Body of pancreas (tissue), 4 donors: ENCODE measurements at places on chromosomes 4 and X. TPM values are rescaled to one million over a fixed set of nuclear protein-coding genes. Genes with fewer than 3 reads are reported as not detected.
A peak's percentile ranks its signal among the peaks of the same experiment; 100 is the strongest.

DNA sequence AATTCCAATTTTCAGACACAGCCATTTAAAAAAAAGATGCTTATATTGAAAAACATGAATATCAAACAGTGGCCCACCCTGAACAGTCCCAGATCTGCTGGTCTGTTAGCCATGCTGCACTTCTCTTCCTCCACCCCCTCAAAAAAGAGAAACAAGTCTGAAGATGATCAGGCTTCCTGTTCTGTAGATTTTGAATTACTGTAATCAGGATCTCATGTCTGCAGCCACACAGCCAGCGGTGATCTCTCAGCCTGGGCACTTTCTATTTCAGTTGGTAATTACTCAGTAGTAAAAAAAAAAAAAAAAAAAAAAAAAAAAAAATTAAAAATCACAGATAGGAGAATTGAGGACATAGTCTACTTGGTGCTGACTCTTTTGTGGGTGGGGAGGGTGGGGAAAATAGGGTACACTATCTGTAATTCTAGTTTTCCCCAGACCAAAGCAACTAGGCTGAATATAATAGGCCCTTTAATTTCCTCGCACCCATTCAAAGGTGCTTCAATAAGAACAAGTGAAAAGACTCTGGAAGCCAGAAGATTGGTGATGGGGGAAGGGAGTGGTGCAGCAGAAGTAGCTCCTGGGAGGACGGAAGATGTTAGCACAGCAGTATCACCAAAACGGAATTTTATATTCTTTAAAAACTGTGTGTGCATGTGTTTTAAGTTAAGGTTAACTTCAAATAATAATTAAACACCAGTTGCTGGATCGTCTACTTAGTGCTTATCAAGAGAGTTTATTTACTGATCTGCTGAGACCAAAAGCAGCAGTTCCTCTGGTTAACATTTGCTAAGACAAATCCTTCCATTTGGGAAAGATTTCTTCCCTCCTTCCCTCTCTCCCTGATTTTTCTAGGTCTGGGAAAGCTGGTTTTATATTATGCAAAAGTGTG, 47.0 kb downstream of the SPRY1 start:
- no peak for DNase-seq

- DNase-seq: no peak
These were observed 190.1 kb downstream of the ZNF330 start for GRCh38 chr4:141410839-141411238.

The ZNF141 gene
- 20.2 TPM for total RNA-seq

DNA sequence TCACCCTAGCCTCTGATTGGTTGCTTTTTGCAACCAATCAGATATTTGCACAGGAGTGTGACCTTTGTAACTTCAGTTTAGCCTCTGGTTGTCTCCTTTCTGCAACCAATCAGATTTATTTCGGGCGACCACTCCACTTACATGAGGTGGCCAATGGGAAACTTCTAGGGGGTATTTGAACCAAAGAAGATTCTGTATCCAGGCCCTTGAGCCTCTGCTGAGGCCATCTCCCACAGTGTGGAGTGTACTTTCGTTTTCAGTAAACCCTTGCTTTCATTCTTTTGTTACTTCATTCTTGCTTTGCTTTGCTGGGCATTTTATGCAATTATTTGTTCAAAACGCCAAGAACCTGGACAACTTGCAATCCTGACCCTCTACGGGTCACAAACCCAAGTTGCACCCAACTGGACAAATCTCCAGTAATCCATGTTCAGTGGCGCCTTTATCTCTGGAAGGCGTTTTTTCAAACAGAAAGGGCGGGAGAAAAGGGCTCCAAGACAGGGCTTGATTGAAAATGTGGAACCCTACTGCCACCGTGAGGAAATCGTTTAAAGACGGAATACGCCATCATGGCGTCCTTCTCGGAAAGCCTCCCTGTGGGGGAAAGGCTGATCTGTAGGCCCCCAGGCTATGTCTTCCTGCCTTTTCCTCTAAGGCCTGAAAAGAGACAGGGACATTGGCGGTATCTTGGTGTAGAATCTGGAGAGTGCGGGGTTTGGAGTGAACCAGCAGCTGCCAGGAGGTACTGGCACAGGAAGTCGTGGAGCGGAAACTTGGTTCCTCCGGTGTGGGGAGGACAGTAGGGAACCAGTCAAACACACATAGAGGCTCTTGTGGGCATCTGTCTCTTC, 184.6 kb downstream of the OR13H1 start:
- DNase-seq: no peak

- DNase-seq: no peak
These were observed 14.3 kb upstream of the GABRE start for GRCh38 chrX:151988706-151989299.

GRCh38 chr4:169263791-169264392, 6.9 kb downstream of the SH3RF1 start:
- peak; percentile 26 for DNase-seq

The GC gene
- 34.8 TPM for total RNA-seq

- peak; percentile 86 for DNase-seq
These were observed 58.5 kb downstream of the TSC22D3 start for GRCh38 chrX:107716816-107717700.

GRCh38 chr4:184475498-184475897, 1.1 kb upstream of the IRF2 start:
- DNase-seq: no peak

The SSX2 gene
- total RNA-seq: not detected

The XK gene
- 9.3 TPM for total RNA-seq

DNA sequence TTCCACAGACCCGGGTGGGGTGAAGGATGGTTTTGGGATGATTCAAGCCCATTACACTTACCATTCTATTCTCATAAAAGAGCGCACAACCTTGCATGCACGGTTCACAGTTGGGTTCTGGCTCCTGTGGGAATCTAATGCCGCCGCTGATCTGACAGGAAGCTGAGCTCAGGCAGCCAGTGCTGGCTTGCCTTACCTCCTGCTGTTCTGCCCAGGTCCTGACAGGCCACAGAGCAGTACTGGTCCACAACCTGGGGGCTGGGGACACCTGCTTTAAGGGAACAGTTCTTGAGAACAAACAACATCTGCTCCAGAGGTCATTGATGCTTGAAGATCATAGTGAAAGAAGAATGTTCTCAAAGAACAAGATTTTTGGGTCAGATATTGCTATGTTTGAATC, 8.0 kb upstream of the HS3ST1 start:
- no peak for DNase-seq

The FATE1 gene
- not detected for total RNA-seq

The NUP62CL gene
- 9.3 TPM for total RNA-seq

The CACNA1F gene
- total RNA-seq: 0.26 TPM

GRCh38 chr4:122045533-122045932, 93.7 kb upstream of the TRPC3 start:
- DNase-seq: no peak

DNA sequence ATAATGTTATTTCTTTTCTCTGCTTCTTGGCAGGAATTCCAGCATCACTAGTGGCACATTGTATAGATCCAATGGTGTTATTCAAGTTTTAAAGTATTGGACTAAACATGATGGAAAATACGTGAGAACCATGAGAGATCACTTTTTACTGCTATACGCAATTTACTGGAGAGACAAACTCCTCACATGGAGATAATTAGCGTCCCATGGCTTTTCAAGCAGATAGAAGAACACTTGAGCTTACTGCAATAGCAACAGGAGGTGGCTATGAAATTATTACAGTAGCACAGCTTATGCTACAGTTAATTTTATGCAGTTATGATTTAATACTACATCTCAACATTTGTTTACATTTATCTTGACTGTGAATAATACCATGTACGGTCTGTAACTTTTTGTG, 11.9 kb upstream of the TMEM185A start:
- DNase-seq: no peak

DNA sequence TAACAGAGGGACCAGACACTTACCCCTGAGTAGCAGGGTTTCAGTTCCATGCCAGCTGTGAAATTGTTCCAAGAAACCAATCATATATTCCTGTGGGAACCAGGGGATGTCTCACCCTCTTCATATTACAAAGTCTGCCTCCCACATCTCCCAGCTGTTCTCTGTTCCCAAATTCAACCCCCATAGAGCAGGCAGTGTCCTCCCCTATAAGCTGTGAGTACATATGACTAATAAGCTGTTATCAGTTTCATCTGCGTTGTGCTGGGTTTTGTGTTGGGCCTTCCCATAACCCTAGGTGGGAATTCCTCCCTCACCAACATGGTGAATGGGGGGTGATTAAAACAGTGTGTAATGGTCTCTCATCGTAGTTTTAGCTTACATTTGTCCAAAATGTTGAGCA, 41.0 kb downstream of the CEP44 start:
- no peak for DNase-seq

DNA sequence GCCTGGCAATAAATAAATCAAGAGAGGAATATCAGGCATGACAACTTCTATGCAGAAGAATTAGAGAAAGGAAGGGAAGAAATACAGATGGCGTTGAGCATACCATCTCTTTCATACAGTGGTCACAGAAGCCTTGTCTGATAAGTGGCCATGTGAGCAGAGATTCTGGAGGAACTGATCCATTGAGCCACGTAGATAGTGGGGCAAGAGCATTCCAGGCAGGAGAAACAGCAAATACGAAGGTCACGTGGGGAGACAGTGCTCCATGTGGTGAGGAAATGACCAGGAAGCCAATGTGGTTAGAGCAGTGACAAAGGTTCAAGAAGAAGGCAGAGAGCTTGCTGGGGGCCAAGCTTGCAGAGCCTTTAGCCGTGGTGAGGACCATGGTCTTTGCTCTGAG, 226.7 kb upstream of the NOCT start:
- DNase-seq: no peak

DNA sequence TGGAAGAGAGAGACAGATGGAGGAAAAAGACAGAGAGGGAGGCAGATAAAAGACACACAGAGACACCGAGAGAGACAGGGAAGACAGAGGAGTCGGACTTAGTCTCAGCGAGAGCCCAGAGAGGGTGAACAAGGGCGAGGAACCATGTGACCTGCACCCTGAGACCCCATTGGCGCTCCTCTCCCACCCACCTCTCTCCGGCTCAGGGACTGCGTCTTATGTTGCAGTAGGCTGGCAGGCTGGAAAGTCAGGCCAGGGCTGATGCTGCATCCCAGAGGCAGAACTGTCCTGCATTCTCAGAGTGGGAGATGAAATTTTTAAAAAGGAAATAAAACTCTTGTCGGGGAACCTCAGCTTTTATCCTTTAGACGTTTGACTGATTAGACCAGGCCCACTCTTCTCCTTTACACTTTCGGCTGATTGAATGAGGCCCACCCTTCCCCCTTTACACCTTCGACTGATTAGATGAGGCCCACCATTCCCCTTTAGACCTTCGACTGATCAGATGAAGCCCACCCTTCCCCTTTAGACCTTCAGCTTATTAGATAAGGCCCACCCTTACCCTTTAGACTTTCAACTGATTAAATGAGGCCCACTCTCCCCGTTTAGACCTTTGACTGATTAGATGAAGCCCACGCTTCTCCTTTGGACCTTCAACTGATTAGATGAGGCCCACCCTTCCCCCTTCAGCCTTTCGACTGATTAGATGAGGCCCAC, 29.5 kb upstream of the IL3RA start:
- no peak for DNase-seq

GRCh38 chrX:123361371-123361770, 177.3 kb downstream of the GRIA3 start:
- no peak for DNase-seq

The EXOC1L gene
- total RNA-seq: not detected

GRCh38 chrX:115134382-115134781, 54.8 kb upstream of the RBMXL3 start:
- no peak for DNase-seq

DNA sequence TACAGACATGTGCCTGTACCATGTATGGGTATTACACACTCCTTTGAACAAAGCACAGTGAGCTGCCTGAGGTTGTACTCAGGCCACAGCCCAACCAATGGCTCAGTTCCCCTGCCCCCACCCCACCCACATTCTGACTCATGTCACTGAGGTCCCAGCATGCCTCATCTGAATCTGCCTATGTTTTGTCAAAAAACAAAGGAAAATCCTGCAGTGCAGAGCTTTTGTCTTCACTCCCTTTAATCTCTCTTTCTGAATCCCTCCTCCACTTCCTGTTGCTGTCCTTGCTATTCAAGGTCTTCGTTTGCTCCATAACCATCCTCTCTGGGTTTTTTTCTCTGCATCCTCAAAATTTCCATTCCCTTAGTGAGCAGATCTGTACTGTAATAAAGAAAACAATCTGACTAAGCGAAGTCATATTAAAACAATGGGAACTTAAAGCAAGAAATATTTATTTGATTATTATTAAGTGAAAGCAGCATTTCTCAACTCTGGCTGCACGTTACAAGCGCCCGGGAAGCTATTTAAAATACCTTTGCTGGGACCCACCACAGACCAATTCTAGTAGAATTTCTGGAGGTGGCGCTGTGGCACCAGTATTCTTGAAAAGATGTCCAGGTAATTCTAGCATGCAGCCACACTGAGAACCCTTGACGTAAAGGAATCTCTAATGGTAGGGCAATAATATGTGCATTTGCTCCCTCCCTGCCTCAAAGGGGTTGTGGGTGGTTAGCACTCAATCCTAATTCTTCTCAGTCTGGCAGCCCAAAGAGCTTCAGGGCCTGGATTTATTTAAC, 8.7 kb downstream of the GUCY2F start:
- DNase-seq: peak; percentile 9

DNA sequence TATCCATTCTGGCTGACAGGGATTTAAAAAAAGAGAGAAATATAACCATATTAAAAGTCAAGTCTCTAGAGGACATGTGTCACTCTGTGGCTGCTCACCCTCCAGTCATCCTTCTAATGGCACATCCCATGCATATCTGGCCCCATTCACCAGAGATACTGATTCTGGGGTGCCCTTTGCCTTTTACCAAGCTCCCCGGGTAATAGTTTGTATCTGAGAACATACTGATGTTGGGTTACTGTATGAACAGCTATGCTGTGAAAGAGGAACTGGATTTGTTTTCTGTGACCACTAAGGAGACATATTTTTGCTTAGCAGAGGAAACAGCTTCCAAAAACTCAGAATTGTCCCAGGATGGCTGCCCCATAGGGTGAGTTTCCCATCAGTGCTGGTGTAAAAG, 56.0 kb downstream of the SAT1 start:
- DNase-seq: no peak

DNA sequence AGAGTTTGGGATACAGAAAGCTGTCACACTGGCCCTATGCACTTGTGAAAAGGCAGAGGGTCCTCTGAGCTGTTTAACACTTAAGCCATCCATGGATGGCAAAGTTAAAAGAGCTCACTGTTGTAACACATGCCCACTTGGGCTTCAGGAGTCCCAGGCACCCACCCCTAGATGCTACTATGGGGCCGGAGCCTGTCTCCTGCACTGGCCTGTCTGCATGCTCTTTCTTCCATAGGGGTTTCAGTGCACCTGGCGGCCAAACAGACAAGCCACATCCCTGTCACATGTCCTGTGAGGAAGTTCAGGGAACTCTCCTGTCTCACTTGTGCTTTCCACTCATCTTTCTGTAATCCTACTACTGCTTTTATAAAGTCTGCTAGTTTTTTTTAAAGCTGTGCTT, 2586.0 kb downstream of the PCDH7 start:
- no peak for DNase-seq

The MUC7 gene
- total RNA-seq: not detected

DNA sequence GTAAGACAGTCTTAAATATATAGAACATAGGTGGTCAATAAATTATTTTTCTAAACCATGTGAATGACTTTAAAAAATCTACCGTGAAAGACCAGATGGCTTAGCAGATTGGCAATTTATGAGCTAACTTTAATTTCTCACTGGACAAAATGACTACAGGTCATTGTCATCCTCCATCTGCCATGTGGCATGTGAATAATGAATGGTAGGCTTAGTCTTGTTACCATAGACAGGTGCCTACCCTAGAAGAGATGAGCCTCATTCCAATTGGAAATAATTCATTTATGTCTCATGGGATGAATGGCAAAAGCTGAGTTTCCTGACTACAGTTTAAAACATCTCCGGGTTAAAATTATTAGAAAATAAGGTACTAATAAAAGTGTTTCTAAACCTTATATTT, 1043.3 kb downstream of the FAT4 start:
- no peak for DNase-seq

- DNase-seq: peak; percentile 33
These were observed 27.0 kb downstream of the OTUD4 start for GRCh38 chr4:145153181-145153903.
